Central memory CD4-positive, alpha-beta T cell (primary cell): ENCODE measurements at places on chromosomes 12 and 14.

DNA sequence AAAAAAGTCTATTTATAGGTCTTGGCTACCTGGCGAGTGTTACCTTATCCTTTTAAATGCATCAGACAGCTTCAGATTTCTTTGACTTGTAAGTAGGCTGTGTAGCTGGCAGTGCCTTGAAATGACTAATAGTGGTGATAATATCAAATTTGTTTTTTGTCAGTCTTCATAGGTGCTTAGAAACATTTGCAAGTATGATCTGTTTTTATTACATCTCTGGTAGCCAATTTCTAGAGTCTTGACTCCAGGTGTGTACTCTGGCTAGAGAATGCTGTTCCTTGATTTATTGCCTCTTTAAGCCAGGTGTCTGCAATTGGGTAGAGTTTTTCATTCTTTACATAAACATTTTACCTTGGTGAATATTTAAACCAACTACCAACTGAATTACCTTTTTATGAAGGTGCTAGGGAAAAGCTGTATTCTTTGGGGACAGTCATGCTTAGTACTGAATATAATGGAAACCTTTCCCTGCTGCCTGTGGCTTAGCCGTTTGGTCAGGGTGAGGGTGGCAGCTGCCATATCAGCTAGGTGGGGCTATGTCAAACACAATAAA lies 32.6 kb downstream of the MLXIP start:
- no peak for DNase-seq

DNA sequence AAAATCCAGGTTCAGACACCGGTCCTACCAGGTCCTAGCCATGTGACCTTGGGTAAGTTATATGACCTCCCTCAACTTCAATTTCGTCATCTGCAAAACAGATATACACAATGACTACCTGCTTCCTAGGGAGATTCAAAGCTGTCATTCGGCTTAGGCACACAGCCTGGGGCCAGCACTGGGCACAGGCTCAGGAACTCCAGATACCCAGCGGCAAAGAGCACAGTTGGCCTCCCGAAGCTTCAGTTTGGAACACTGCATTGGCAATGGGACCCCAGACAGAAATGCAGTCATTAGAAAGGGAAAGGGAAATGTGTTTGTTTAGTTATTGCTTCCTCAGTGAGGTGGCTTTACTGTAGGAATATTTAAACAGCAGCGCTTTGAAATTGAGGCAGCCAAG lies 11.4 kb downstream of the PLEKHG6 start:
- DNase-seq, result no peak

GRCh38 chr14:84064316-84065125 lies 1465.4 kb upstream of the FLRT2 start:
- DNase-seq, result no peak

DNA sequence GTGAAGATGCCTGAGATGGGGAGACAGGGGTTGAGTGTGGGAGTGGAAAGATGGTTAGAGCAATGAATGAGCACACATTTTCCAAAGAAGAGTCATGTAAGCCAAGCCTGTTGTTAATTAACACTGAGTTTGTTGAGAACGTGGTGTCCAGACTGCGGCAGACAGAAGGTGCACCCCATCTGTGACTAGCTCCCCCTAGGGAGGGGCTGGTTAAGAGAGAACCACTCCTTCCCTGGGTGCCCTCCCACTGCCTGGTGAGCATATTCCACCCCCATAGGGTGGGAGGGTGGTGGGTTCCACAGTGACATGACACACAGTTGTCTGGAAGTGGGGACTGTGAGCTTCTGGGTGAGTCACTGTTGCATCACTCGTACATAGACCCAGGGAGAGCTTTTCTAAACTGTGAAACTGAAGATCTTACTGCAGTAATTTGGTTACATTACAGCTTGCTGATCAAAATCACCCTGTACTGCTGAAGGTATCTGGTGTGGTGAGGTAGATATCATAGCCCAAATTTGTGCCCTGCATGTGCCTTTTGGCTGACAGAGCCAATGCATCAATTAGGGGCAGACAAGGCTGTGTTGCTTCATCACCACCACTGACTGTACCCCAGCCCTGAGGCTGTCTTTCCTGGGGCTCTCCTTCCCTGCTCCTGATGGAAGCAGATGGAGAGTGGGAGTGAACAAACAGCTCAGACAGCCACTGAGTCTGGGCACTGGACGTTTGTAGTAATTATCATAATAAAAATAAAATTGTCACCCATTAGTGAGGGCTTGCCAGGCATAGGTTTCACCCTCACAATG lies 150.9 kb downstream of the EMP1 start:
- no peak for DNase-seq

- DNase-seq, result no peak
Observed at GRCh38 chr12:79945433-79945832, 10.5 kb upstream of the PPP1R12A start.

DNA sequence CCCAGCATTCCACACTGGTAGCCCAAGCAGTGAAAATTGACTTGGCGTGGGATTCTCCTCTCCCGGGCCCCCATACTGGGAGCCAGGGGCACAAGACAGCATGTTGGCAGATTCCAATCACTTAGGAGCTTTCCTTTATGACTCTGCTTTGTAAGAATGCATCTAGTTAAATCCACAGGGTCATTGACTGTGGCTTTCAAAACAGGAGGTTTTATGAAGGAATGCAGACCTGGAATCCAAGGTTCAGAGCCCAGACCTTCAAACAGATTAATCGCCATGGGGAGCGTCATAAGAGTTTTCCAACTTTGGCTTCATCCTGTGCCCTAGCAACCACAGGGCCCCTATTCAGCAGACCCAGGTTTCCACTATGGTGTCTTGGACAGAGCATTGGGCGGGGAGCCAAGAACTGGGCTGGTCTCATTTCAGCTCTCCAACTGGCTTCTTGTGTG lies 76.4 kb upstream of the RMST start:
- no peak for DNase-seq

DNA sequence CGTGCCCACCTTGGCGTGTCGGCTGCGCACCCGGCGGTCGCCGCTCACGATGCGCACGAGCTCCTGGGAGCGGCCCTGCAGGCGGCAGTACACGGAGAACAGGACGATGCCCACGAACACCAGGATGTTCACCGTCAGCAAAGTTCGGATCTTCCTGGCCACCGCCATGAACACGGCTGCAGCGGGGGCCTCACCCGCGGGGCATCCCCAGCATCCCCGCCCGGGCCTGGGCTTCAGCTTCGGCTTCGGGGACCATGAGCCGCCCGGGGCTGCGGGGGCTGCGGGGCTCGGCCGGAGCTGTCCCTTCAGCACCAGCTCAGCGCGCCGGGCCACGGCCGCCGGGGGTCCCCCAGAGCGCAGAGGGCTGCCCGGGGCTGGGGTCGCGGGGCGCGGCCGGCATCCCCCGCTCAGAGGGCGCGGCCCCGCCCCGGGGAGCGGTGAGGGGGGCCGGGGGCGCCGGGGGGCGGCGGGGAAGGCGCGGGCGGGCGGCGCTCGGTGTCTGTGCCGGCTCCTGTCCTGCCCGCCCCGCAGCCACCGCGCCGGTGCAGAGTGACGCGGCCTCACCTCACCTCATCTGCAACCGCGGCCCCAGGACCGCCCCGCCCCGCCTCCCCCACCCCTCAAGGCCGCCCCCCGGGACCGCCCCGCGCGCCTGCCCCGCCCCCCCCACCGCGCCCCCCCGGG lies at the start of gene GALNT9:
TSS of gene GALNT9 (minus strand) at position 554 of the 684 bp plus-strand sequence. CDS start at position 168, 386 bp downstream.
- DNase-seq, result no peak

GRCh38 chr14:105240811-105241576 lies 7.3 kb upstream of the BTBD6 start:
- no peak for DNase-seq

GRCh38 chr12:105261010-105261409 lies 25.0 kb upstream of the APPL2 start:
- DNase-seq, result no peak

GRCh38 chr14:71554959-71555612 lies 377.1 kb upstream of the RGS6 start:
- peak; percentile 8 for DNase-seq

- no peak for DNase-seq
Observed at GRCh38 chr12:76266797-76267196, 81.4 kb downstream of the BBS10 start.

- DNase-seq, result no peak
Observed at GRCh38 chr12:1811948-1812291, 8.4 kb upstream of the LRTM2 start.

DNA sequence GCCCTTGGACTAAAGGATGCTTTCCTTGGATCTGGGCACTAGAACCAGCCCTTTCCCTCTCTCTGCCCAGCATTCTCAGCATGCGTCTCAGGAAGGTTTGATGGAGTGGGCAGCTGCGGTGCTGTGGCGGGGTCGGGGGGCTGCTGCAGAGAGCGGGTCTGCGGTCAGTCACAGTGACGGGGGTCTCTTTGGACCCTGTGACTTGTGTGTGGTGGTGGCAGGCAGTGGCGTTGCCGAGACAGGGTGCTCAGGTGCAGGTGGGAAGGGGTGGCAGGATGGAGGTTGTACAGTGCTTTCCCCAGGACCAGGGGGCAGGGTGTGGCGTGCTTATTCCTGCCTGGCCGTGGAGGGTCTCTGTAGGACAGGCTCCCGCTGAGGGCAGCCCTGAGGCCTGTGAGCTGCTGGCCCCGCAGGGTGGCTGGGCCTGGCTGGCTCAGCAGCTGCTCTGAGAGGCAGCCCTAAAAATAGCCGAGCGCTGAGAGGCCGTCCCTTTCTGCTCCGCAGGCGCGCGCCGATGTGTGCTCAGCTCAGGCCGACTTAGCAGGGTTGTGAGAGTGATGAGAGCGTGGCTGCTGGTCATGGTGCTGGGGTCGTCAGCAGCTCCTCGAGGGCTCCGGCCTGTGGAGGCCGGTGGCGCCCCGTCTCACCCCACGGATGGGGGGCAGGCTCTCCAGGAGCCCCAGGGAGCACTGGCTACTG lies 9.7 kb downstream of the PACS2 start:
- no peak for DNase-seq

DNA sequence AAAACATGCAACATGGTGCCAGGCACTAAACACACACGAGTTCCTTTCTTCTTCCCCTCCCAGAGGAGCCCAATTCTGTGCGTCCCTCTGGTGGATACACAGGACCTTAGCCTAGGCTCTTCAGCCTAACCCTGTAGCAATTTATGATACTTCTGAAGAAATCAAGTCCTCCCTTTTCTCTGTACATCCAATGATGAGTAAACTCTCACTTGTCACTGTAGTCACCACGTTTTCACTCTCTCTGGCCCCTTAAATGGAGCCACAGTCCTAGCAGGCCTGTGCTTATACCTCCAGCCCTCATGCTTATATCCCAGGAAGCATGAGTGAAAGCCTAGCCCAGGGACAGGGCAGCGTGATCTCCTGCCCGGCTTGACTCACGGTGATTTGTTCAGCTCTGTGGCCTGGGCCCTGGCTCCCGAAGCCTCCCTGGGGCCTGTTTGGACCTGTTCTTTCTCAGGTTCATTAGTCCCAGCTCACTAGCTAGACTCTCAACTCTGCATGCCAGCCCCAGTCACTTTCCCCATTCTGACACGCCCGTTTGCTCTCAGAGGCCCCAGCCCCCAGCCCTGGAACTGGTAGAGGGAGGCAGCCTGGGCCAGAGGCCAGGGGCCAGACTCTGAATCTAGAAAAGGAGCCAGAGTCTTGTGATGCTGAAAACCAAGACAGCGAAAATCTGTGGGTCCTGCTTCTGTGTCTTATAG lies 24.1 kb upstream of the PLEKHG3 start:
- DNase-seq, result no peak

GRCh38 chr12:19644571-19644970 lies 205.3 kb downstream of the AEBP2 start:
- no peak for DNase-seq

- DNase-seq, result no peak
Observed at GRCh38 chr12:15599266-15600037, 189.7 kb downstream of the EPS8 start.

- peak; percentile 71 for DNase-seq
Observed at GRCh38 chr14:75132382-75133086, 5.7 kb upstream of the NEK9 start.

- DNase-seq, result no peak
Observed at GRCh38 chr12:124685689-124686369, 118.4 kb upstream of the NCOR2 start.

- DNase-seq, result no peak
Observed at GRCh38 chr14:63438065-63438757, 105.0 kb downstream of the PPP2R5E start.

DNA sequence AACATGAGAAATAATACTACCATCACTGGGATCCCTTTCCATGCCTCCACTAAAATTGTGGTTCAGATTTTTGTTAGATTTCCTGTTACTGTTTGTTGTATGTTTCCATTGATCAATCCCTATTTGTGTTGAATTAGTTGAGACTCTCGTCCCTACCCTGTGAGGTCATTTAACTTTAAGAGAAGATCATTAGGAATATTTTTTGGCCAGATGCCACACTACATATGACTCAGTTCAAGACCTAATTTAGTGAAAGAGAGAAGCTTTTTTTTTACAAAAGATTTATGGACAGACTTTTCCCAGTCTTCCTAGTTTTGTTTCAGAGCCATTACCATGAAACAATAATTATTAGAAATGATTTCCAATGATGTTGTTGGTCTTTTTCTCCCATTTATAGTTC lies 35.5 kb downstream of the CPSF6 start:
- no peak for DNase-seq

DNA sequence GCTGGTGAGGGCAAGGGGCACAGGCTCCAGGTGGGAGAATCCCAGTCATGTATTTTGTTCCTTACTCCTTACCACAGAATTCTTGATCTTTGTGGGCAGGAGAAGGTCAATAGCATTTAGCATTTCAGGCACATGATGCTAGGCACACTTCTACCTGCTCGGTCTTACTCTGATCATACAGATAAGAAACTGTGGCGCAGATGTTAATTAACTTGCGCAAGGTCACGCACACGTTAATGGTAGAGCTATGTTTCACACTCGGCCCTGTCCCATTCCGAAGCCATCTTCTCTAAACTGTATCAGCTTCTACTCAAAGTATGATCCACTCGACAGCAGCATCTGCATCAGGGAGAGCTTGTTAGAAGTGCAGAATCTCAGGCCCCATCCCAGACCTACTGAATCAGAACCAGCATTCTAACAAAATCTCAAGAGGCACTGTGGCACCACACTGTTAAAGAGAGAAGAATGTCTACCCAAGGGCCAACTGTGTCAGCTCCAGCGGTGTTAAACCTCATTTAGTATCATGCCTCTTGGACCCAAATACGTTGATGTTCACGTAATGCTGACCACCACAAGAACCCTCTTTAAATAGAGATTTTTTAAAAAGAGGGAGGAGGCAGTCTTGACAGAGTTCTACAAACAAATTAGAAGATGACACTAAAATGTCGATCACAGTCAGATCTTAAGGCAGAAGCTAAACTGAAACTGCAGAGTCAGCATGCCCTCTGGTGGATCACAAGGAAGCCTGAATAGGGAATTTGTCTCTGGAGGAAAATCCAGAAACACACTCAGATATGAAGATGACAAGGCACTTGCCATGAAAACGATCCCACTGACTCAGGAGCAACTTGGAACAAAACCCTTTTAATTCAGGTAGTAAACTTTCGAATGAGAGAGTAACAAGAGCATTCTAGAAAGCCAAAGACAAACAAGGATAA lies 7.3 kb downstream of the STXBP6 start:
- DNase-seq, result no peak
